ENCODE measurements at places on chromosomes 6 and 20.

DNA sequence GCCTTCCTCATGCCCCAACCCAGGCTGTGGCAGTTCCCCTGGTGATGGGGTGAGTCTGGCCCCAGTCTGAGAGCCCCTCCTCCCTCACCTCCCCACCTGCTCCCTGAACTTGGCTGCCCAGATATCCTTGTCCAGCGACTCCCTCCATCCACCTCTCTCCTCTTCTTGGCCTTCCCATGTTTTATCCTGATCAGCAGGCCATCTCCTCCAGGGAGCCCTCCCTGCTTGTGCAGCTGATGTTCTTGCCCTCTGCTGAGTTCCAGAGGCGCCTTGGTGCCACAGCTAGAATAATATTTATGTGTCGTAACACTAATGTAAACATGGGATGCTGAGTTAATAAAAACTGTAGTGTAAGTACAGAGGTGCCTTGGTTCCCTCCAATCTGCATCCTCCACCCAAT is 10.4 kb upstream of the IP6K3 start:
- DNase-seq = no peak

- DNase-seq = peak; percentile 38
These were observed 76.8 kb upstream of the SIRPG start for GRCh38 chr20:1734269-1734858.

GRCh38 chr20:1854246-1854645 is 41.0 kb upstream of the SIRPA start:
- no peak for DNase-seq

- no peak for DNase-seq
These were observed 78.1 kb downstream of the GRM4 start for GRCh38 chr6:34067814-34068213.

DNA sequence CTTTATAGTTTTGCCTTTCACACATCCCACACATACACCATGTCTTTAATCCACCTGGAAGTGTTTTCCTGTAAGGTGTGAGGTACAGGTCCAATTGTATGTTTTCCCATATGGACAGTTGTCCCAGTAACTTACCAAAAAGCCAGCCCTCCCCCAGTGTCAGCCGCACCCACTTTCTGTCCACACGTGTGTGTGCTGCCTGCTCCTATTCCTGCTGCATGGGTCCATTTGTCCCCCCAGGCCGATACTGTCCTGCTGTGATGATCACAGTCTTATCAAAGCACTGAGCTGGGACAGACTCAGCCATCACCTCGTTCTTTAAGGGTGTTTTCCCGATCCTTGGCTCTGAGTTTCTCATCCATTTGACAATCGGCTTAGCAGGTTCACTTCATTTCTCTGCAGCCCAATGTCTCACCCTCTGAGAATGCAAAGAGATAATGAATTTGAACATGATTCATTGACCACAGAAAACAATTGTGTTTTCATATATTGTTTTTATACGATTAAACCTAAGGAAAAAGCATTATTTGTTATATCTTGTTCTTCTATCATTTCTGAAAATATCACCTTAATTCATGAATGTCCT is 9.6 kb downstream of the VSX1 start:
- no peak for DNase-seq

DNA sequence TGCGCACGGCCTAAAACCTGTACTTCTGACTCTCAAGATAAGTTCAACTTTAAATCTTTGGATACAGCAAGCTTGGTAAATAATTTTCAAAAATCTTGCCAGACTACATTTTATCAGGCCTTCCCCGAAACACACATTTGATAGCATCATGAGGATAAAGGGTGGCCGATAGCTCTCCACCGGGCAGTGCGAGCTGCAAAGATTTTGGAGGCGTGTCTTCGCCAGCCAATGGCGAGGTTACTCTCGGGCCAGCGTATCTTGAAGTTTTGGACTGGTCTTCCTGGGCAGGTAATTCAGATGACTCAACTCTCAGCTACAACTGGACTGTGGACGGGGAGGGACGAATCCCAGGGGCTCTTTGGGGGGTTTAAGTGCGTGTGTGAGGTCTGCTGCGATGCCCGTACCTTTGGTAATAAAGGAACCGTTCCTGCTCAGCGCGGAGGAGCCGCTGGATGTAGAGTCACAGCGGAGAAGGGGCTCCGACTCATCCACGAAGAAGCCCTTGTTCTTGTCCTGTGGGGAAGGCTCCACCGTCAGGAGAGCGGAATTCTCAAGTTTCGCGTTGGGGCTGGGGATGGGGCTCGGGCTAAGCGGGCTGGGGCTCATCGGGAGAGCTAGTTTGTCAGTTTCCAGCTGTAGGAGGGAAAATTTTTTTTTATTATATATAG is 75.3 kb downstream of the TNFRSF21 start:
- no peak for DNase-seq

- DNase-seq = no peak
These were observed 69.9 kb downstream of the ATXN1 start for GRCh38 chr6:16691324-16691723.

DNA sequence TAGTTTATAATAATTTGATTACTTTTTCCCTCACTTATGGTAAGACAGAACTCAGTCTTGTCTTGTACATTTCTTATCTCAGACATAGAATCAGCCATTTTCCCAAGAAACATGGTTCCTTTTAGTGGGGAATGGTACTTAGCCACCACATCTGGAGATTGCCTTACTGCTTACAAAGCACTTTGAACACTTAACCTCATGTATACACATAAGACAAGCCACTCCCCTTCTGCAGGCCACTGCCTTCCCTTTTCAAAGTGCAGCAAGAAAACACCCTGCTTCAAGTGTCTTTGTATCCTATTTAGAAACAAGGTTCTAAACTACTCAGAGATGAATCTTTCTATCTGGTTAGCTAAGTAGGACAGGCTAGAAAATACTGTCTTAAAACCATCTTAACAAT is 159.2 kb downstream of the UBE3D start:
- no peak for DNase-seq

DNA sequence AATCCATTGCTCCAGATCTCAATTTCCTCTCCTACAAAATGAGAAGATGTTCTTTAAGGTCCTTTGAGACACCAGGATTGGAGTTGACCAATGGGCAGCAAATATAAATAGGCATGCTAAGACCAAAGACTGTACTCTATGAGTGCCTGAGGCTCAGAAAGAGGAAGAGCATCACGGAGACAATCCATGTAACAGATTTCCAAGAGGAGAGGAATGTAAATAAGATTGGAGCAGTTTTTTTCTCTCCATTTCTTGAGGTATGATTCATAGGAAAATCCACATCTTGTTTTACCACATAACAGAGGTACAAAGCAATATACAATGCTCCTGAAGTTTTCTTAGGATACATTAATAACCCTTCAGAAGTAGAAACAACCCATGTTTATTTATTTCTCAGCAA is 109.8 kb downstream of the UBE3D start:
- DNase-seq = no peak

DNA sequence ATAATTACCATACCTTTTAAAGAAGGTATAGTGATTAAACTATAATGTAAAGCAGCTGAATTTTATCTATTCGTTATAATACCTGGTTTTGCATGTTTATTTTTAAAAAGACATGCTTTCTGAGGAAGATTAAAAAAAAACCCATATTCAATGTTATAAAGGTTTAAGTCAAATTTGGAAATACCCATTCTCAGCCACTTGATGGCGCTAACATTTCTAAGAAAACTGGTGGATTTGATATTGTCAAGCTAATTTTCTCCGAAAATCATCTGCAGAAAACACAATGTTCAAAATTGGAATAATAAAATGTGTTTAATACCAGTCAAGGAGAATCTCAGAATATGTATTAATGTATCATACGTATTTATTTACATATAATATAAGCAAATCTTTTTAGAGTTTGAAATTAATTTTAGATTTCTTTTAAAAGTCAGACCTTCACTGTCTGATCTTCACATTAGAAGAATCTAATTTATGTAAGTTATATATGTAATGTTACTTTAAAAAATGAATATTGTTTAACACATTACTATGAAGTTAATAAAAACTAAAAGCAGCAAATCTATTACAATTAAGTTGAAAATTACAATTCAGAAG is 35.0 kb downstream of the SHPRH start:
- no peak for DNase-seq

DNA sequence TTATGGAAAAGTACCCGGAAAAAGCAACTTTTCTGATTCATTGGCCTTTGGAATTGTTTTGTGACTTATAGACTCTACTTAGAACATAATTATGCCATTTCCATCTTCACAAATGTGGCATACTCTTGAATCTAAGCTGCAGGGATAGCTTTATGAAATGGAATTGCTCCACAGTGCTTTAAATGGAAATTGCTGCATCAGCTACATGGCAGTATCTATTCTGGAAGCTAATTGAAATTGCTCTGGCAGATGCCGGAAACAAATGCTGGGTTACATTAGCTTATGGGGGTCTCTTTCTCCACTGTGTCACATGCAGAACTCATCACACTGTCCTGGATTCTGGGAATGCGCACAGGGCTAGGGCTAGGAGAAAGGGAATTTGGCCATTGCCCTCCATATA is 108.9 kb downstream of the SAMD5 start:
- no peak for DNase-seq

GRCh38 chr20:62357187-62357667 is 9.9 kb downstream of the LAMA5 start:
- no peak for DNase-seq

- no peak for DNase-seq
These were observed 16.8 kb upstream of the SIRPB1 start for GRCh38 chr20:1636621-1637020.

GRCh38 chr20:38617011-38617829 is 15.6 kb downstream of the ARHGAP40 start:
- no peak for DNase-seq

DNA sequence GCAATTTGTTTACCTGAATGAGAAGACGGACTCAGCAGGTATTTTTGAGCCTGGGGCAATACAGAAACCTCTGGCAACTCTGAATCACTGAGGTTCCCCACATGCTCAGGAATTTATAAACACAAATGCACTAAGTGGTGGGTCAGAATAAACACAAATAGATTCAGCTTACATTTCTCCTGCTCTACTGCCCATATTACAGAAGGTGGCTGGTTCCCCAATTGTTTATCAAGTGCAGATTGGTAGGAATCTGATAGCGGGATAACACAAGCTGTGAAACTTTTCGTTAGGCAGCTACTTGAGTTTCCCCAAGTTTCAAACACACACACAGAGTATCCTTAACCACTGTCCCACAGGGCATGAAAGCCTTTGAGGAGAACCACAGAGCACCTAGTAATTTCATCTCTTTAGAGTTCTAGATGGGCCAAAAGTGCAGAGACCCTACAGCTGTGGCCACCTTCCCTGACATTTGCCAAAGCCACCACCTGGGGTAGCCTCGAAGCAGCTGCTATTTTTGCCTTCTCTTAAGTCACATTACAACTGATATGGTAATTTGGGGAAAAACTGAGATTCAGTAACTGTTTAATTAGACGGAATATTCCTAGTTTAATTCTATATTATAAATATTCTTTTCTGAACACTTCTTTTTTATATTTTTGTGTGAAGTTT is 204.2 kb upstream of the PTCHD4 start:
- DNase-seq = no peak

- no peak for DNase-seq
These were observed 129.0 kb downstream of the EDN3 start for GRCh38 chr20:59429396-59429795.
